ENCODE measurements at places on chromosomes 7 and 10. TPM values are rescaled to one million over a fixed set of nuclear protein-coding genes. Genes with fewer than 3 reads are reported as not detected.

The CDHR3 gene
- total RNA-seq = 4.6 TPM

The IFIT1B gene
- not detected for total RNA-seq

The ITIH5 gene
- 54.1 TPM for total RNA-seq

The PRLHR gene
- total RNA-seq = not detected

The FEZF1 gene
- total RNA-seq = not detected

The SEC23IP gene
- 19.9 TPM for total RNA-seq

The CARD11 gene
- 0.80 TPM for total RNA-seq

The ZNF804B gene
- total RNA-seq = not detected

The FFAR4 gene
- 2.9 TPM for total RNA-seq

The EBF3 gene
- 4.2 TPM for total RNA-seq

The BLNK gene
- total RNA-seq = 16.0 TPM

The KCNIP2 gene
- 11.9 TPM for total RNA-seq

The IGFBP1 gene
- 1.3 TPM for total RNA-seq

The NPTX2 gene
- total RNA-seq = 3.3 TPM

The GNAT3 gene
- not detected for total RNA-seq

The CRHR2 gene
- 0.15 TPM for total RNA-seq

The EZH2 gene
- 4.3 TPM for total RNA-seq

The IDI2 gene
- total RNA-seq = not detected

The CYP17A1 gene
- total RNA-seq = not detected

The PPP3CB gene
- total RNA-seq = 49.5 TPM

The RASA4B gene
- total RNA-seq = 3.7 TPM

The TMEM236 gene
- 0.66 TPM for total RNA-seq

The SUN3 gene
- total RNA-seq = not detected

The ANXA8 gene
- 29.4 TPM for total RNA-seq

The HOXA2 gene
- 5.4 TPM for total RNA-seq

Measured in breast epithelium (tissue), 4 donors.